Renal pelvis (tissue), 12 donors: ENCODE measurements at places on chromosomes 12 and 14. TPM values are rescaled to one million over a fixed set of nuclear protein-coding genes. Genes with fewer than 3 reads are reported as not detected.

GRCh38 chr12:6563448-6564050 is 4.5 kb downstream of the NOP2 start:
- no peak for DNase-seq

POTEM gene
- not detected for polyA plus RNA-seq

DNA sequence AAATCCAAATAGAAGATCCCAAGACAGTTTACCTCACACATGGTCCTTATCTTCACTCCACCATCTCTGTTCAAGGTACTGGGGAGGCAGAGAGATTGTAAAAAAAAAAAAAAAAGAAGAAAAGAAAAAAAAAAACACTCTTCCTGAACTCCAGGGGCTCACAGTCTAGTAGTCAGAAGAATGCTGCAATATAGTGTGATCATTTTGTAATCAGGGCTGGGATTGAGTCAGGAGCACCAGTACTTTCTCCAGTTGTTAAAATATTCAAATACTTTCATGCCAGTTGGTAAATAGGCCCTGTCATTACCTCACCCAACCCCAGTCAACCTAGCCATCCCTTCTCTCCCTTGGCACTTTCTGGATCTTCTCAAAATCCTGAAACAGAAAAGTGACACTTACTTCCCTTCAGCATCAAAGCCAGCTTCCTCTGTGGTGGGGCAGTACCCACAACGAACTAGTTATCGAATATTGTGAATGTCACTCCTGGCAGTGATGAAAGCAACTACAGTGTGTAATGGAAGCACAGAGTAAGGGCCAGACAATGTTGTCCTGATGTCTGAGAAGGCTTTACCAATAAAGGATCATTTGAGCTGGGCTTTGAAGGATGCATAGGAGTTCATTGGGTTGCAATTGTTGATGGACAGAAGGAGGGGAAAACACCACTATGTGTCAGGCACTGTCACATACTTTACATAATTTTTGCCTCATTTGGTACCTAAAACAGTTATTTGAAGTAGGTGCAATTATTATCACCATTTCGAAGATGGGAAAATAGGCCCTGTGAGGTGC is 44.3 kb upstream of the HSPB8 start:
- no peak for DNase-seq

GRCh38 chr14:36661506-36662257 is at the start of gene PAX9:
Gene PAX9, plus strand, starts transcription at chr14:36661860. Its CDS starts 230 bp downstream, at chr14:36662090.
- DNase-seq: peak; percentile 86

GRCh38 chr12:95204141-95204866 is 13.0 kb downstream of the FGD6 start:
- no peak for DNase-seq

CCDC88C gene
- 49.7 TPM for polyA plus RNA-seq

- no peak for DNase-seq
Observed at GRCh38 chr14:61752626-61753025, 9.6 kb upstream of the SNAPC1 start.

RNU4-1 gene
- not detected for polyA plus RNA-seq

DNA sequence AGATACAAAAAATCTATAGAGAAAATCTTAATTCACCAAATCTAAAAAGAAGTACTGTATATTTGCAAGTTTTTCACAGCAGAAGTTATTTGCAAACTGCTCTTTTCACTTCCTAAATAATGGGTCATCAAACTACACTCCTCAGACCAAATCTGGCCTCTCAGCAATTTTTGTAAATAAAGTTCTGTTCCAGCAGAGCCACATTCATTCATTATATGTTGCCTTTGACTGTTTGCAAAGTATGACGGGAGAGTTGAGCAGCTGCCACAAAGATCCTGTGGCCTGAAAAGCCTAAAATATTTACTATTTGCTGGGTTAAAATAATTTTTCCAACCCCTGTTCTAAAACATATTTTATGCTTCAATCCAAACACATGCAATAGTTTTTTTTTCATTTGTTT is 1222.3 kb upstream of the SEL1L start:
- no peak for DNase-seq

DNA sequence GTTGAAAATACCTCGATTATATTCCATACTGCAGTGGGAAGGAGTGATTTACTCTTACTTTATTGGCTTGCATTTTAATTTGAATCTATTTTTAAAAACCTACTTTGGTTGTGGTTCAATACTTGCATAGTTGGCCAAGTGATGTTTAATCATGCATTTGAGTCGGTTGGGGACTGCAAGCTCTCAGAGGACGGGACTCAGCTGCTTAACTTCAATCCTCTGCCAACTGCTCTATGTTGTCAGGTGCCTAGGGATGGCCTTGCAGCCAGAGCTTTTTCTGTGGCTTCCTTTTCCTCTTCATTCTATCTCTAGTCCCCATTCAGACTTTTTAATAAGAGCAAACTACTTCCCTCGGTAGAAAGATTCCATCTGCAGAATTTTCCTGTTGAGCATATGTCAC is 53.4 kb upstream of the KRR1 start:
- no peak for DNase-seq

- no peak for DNase-seq
Observed at GRCh38 chr14:92353447-92353846, 30.5 kb downstream of the SLC24A4 start.

- DNase-seq: no peak
Observed at GRCh38 chr12:104354868-104355570, 51.5 kb downstream of the EID3 start.

DNA sequence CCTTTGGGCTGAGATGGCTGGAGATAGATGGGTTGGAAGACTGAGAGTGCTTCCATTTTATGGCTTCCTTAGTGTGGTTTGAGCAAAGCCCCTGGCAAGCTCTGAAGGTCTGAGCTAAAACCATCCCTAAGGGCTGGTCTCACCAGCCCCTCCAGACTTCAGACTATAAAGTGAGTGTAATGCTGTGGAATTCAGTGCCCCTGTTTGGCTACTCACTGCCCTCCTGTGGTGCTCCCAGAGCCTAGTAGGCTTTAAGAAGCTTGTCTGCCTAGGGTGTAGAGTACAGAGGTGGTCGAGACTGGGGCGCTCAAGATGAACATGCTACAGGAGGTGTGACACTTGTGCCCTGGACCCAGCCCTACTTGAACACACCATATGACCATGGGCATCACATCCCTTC is 246.7 kb upstream of the FKBP4 start:
- no peak for DNase-seq

- peak; percentile 93 for DNase-seq
Observed at GRCh38 chr14:20682435-20683124, 1.8 kb upstream of the RNASE4 start.

DNA sequence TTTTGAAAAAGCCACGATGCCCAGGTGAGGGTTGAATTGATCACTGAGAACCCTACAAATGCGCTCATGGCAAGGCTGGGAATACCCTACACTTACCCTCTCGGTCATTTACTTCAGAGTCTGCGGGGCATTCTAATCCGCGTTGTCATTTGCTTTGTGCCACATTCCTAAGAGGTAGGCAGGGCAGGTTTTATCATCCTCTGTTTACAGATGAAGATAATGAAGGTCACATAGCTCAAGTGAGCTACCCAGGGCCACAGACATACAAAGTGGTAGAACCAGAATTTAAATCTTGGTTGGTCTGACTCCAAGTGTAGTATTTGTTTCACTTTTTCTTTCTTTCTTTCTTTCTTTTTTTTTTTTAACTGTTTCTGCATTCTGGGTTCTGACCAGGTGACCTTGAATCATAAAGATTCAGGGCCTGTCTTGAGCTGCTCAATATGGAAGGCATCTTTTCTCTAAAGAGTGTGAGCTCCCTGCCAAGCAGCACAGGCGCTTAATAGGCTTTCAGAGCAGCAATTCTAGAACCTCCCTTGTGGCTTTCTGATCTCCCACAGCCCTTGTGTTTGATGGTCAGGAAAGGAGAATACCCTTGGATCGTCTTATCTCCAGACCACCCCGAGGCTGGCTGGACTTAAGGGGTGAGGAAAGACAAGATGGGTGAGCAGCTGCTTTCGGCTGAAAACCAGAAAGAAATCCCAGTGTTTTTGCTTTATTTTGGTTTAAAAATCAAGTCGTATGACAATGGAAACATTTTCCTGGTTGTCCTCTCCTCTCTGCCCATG is 662 bp upstream of the BATF start:
- DNase-seq: no peak

HOXC12 gene
- polyA plus RNA-seq: not detected

DNA sequence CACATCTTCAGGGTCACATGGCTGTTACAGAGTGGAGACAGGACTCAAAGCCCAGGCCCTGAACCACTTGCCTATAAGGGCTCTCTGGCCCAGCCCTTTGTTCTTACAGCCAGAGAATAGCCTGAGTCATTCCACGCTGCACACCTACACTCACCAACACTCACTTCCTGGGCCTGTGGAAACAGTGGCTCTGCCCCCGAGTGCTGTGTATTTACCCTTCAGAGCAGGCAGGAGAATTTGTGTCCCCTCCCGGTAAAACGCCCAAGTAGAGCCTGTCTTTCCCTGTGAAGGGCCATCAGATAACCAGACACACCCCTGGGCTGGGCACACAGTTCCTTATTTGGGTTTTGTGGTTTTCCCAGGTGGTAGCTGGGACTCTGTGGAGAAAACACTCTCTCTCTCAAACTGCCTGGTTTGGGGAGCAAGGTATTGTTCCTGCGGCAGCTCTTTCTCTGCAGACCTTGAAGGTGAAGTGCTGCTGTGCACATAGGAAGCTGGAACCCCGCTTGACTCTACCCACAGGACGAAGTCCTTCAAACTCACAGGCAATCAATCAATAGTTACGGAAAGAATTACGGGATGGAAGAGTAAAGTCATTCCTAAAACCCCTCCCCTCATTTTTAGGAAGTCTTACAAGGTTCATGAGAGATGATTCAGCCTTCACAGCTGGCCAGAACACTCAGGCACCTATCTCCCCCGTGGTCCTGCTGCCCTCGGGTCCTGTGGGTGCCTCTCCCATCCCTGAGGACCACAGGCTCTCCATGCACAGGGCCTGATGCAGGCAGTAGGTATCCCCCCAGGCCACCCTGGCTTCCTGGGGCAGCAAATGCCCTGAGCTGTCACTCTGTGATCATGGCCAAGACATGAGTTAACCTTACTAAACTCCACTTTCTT is 20.3 kb downstream of the FIGNL2 start:
- no peak for DNase-seq

UNC79 gene
- polyA plus RNA-seq: 0.67 TPM

- DNase-seq: no peak
Observed at GRCh38 chr14:100323121-100323941, at the start of gene SLC25A47. Gene SLC25A47, plus strand, starts transcription at chr14:100323339. Its CDS starts 76 bp downstream, at chr14:100323415.

DNA sequence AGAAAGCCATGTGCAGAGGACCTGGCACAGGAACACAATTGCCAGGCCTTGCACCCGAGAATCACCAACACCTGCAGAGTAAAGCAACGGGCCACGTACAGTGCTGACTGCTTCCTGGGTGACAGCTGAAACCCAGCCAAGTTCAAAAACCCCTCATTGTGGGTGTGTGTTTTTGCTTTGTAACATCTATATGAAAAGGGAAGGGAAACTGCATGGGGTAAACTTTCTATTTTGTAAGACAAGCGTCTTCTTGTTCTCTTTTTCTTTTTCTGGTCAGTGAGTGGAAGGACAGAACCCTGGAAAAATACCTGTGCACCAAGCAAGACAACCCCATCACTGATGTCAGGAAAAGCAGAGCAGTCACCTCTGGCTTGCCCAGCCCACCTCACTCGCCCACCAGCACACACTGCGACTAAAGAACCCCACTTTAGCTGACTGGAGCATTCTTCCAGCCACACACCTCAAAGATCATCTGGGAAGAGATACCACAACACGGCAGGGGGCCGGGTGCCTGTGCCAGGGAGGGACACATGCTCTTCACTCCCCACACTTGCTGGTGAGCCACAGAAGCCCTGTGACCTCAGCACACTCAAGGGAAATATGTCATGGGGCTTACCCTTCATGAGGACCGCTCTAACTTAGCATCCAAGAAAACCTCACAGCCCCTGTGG is 172.3 kb downstream of the NDUFA12 start:
- no peak for DNase-seq
